ENCODE measurements at places on chromosomes 5 and 9.

DNA sequence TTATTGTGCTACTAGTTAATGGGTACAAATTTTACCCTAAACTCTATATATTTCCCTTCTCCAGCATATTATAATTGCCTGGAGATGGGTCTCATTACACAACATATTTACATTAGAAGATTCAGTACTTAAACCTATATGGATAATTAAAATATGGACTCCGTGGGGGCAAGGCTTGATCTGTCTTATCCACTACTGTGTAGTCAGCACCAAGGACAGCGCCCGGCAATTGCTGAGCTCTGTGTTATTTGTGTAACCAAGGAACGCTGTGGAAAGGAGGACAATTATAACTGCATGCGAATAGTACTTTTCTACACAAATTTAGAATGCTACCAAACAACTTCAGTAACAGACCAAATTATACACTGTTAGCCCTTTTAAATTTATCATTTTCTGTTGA lies 77.7 kb downstream of the DNAH5 start:
- DNase-seq, result no peak

DNA sequence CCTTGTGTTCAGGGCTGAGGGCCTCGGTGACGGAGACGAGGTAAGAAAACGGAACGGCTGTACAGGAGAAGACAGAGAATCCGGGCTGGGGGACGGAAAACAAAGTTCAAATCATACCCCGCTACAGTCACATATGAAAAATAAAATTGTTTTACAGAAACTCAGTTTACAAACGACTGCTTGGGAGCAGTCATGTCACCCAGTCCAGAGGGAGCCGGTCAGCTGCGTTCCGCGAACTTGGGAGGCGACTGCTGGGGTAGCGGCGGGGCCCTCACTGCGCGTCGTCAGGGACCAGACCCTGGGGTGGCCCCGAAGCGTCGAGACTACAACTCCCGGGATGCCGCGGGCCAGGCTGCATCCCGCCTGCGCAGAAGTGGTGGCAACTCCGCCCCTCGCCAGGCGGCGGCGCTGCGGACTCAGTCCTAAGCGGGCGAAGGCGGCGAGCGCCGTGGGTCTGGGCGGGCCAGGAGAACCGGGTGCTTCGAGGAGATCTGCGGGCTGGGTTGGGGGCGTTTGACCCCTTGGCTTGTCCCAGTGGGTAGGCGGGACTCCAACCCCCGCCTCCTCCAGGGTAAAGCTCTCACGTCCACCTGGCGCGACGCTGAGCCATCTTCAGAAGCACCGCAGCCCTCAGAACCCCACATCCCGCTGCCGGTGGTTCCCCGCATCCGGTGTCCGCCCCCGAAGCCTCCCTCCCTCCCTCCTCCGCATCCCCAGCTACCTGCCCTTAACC lies 4.0 kb downstream of the SIT1 start:
- peak; percentile 94 for DNase-seq

DNA sequence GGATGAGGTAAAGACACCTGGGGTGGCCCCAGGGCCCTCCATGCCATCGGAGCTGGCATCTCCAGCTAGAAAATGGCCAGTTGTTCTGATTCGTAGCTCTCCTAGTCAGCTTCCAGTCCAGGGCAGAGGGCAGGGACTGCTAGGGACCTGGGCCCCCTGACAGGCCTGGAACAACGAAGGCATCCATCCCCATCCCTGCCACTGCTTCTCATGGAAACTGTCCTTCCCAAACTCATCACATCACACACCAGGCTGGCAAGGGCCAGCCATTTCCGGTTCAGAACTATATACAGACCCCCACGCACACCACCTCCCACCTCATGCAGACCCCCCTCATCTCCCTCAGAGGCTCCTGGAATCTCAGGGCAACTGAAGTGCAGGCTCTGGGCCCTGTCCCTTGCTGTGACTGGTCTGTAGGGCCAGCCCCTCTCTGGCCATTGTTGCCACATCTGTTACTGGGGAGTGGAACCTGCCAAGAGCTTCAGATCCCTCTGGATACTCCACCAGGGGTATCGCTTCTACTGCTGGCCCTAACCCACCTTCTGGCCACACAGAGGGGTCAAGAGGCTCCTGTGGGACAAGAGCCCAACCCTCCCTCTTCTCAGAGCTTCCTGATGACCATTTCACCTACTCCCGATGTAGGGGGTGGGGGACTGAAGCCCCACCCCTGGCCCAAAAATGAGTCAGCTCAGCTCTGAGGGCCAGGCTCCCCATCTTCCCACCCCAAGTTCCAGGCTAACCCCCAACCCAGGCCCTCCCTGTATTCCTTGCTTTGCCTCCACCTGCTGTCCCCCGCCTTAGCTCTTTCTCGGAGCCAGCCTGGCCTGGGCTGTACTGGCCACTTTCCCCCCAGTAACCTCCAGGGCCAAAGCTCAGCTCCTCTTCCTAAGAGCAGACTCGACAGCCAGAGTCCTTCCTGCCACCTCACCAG lies 1.2 kb upstream of the MZB1 start:
- DNase-seq, result no peak

GRCh38 chr5:85938201-85938600 lies 679.5 kb upstream of the COX7C start:
- no peak for DNase-seq

- no peak for DNase-seq
Observed at GRCh38 chr5:43947935-43948334, 345.0 kb downstream of the NNT start.

DNA sequence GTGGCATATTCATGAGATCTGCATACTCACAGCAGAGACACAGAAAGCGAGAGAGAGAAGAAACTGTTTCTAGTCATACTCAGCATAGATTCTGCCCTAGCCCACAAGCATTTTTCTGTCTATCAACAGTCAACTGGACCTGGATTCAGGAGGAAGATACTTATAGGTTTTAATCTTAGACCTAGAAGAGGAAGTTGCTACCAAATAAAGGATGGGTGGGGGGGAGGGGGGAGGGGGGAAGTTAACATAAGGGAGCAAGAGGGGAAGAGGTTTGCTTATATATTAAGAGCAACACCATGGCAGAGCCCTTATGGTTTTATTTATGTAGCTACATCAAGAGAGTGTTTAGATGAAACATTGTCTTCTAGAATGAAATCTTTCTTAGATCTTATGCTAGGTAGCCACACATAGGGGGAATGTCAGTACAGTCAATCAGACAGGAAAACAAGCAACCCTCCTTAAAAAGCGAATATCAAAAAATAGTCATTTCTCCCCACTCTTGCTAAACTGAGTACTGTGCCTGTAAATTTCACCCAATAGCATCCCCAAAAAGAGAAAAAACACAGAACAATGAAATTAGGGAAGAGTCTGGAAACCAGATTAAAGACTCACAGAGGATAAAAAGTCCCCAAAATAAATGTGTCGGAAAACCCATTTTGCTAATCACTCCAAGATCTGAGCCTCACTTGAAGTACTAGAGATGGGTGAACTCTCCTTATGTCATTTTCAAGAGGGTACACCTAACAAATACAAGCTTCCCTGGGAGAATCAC lies 192.7 kb upstream of the NR4A3 start:
- no peak for DNase-seq

GRCh38 chr9:114757984-114758383 lies 47.9 kb downstream of the TNFSF15 start:
- DNase-seq, result no peak

GRCh38 chr5:142561029-142561428 lies 124.9 kb downstream of the FGF1 start:
- no peak for DNase-seq

DNA sequence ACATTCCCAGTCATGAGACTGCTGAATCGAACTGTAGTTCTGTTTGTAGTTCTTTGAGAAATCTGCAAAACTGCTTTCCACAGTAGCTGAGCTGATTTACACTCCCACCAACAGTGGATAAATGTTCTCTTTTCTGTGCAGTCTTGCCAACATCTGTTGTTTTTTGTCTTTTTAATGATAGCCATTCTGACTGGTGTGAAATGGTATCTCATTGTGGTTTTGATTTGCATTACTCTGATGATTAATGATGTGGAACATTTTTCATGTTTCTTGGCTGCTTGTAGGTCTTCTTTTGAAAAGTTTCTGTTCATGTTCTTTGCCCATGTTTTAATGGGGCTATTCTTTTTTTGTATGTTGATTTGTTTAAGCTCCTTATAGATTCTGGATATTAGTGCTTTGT lies 187.3 kb upstream of the TLE4 start:
- no peak for DNase-seq
